ENCODE measurements at places on chromosomes 12 and 14.
A peak's percentile ranks its signal among the peaks of the same experiment; 100 is the strongest.

DNA sequence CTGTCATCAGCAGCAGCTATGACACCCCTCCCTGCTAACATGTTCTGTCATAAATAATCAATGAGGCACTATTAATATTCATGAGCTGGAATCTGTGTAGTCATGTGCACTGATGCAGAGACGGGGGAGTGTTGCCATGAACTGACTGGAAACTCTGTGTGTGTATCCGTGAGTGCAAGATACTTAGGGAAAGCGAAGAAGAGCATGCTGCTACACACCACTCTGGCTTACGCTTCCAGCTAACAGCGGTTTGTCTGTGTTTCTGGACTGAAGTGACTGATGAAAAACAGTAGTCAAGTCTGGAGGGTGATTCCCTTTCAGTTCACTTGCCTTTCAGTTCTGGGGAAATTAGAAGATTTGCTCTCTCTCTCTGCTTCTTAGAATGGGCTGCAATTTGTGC is 249.4 kb downstream of the PDZRN4 start:
- no peak for DNase-seq

GRCh38 chr12:21296751-21297406 is 37.8 kb downstream of the SLCO1A2 start:
- peak; percentile 36 for DNase-seq

DNA sequence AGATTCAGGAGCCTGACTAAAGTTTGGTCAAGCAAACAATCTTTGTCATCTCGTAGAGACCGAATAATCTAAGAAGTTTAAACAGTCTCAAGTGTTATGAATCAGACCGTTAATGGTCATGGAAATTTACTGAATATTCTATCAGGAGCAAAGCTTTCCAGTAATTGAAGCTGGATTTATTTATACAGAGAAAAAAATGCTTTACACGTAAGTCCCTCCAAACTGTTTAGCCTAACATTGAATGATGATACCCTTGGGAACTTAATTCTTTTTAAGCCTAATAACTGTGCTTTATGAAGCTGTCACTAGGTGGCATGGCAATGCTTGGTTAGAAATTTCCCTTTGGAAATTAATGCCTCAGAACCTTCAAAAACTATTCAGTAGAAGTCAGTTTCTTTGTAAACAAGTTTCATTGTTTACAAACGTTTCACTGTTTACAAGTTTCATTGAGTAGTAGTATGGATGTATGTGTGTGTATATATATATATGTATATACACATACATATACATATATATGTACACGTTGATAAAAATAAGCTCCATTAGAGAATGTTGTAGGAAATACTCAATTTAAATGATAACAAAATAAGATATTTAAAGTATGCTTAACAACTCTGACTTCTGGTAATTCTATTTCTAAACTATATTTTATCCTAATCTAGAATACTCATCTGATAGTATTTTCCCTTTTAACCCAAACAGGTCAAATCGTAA is 32.1 kb downstream of the DEPDC4 start:
- DNase-seq: peak; percentile 34

DNA sequence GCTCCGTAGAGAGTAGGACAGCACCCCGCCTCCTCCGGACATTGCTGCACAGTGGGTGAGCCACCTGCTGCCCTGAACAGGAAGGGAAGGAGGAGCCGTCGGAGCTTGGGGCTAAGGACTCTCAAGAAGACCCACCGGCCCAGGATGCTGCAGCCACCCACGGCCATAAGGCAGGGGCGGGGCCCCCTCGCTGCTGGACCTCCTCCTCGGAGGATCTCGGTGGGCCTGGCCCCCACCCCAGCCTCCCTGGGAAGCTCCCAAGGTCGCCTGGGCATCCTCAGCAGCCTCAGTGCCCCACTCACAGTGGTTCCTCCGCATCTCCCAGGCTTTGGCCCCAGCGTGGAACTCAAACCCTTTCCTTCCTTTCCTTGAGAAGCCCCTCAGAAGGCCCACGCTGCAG is 68.6 kb upstream of the DIO3 start:
- no peak for DNase-seq

- peak; percentile 97 for DNase-seq
These were observed 180.7 kb downstream of the PHLDA1 start for GRCh38 chr12:75850721-75851462.

Measured in HT1080 (cell line).